ENCODE measurements at places on chromosomes 16 and 17. TPM values are rescaled to one million over a fixed set of nuclear protein-coding genes. Genes with fewer than 3 reads are reported as not detected.
A peak's percentile ranks its signal among the peaks of the same experiment; 100 is the strongest.

Gene TBC1D3G
- total RNA-seq = not detected

Gene PLA2G10
- total RNA-seq = not detected

Gene TPSG1
- total RNA-seq = not detected

Gene ATP2C2
- 6.1 TPM for total RNA-seq

Gene HS3ST3B1
- 1.6 TPM for total RNA-seq

Gene ACSM5
- total RNA-seq = under 0.01 TPM

Gene KRTAP9-2
- not detected for total RNA-seq

DNA sequence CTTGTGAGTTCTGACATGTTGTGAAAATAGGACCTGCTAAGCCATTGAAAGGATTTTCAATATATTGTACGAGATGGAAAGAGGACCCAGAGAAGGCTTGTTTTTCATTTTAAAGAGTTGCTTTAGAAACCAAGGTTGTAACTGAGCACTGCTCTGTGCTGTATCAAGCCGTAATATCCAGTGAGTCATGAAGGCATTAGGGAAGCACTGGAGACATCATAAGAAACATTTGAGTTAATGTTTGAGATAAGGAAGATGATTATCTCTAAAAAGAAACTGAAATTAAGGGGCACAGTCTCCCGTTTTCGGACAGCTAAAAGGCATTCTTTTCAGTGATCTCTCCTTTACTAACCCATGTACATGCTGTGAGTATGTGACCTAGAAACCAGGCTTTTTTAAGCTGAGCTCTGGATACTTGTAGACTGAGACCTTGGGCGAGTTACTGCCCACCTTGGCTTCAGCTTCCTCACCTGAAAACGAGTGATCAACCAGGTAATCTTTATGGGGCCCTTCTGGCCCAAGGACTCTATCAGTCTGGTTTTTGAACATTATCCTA, 149.2 kb upstream of the TBX2 start:
- DNase-seq = no peak

GRCh38 chr17:57735230-57735629, 9.9 kb downstream of the CCDC182 start:
- no peak for DNase-seq

- DNase-seq = no peak
These were observed 29.0 kb downstream of the CDK5R1 start for GRCh38 chr17:32515677-32516383.

GRCh38 chr16:66334853-66335574, 31.5 kb upstream of the CDH5 start:
- DNase-seq = no peak

- no peak for DNase-seq
These were observed 458.4 kb downstream of the SHISA9 start for GRCh38 chr16:13359835-13360234.

- peak; percentile 52 for DNase-seq
These were observed 400 bp downstream of the HCFC1R1 start for GRCh38 chr16:3023415-3023668.

GRCh38 chr17:38628441-38628840, 22.7 kb upstream of the SRCIN1 start:
- DNase-seq = no peak

GRCh38 chr17:43703630-43704029, 41.9 kb upstream of the MEOX1 start:
- DNase-seq = no peak

- no peak for DNase-seq
These were observed 32.6 kb downstream of the KIFC3 start for GRCh38 chr16:57769541-57770145.

GRCh38 chr17:62680541-62681052, 53.1 kb downstream of the MRC2 start:
- DNase-seq = no peak

DNA sequence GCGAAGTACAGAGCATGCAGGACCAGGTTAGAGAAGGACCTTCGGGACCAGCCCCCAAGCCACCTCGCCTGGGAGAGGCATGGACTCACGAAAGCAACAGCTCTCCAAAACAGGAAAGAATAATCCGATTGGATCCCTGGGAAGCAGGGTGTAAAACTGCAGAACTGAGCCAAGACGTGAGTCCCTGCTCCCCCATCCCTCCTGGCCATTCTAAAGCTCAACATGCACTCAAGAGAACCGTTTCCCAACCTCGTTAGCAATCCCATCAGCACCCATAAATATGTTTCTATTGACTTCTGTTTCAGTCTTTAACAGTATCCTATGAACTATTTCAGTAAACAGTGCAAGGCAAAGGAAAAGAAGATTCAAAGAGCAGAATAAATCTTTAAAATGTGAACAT, 167.0 kb downstream of the COPRS start:
- no peak for DNase-seq

DNA sequence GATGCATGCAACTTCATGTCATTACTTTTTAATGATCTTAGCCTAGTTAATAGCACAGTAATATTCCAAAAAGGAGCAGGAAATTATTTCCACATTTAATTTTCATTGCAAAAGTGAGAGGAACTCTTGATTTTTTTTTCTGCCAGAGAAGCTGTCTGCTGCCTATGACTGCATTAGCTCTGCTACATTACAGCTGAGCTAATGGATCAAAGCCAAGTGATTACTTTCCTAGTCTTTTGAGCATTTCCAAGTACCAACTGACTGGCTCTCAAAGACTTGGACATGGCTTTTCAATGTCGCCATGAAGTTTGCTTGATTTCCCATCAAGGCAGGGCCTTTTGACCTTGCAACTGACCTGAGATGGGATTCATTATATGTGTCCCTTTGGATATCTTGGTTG, 356.6 kb upstream of the XYLT1 start:
- DNase-seq = no peak

- DNase-seq = no peak
These were observed 14.7 kb upstream of the PABPN1L start for GRCh38 chr16:88881007-88881615.

- no peak for DNase-seq
These were observed 7.7 kb downstream of the BAIAP2 start for GRCh38 chr17:81042606-81043005.

GRCh38 chr17:1091900-1092299, 87.9 kb downstream of the ABR start:
- DNase-seq = no peak

GRCh38 chr16:54633943-54634362, 296.7 kb upstream of the IRX5 start:
- DNase-seq = no peak

GRCh38 chr17:82222816-82223215, 6.0 kb upstream of the SLC16A3 start:
- no peak for DNase-seq

DNA sequence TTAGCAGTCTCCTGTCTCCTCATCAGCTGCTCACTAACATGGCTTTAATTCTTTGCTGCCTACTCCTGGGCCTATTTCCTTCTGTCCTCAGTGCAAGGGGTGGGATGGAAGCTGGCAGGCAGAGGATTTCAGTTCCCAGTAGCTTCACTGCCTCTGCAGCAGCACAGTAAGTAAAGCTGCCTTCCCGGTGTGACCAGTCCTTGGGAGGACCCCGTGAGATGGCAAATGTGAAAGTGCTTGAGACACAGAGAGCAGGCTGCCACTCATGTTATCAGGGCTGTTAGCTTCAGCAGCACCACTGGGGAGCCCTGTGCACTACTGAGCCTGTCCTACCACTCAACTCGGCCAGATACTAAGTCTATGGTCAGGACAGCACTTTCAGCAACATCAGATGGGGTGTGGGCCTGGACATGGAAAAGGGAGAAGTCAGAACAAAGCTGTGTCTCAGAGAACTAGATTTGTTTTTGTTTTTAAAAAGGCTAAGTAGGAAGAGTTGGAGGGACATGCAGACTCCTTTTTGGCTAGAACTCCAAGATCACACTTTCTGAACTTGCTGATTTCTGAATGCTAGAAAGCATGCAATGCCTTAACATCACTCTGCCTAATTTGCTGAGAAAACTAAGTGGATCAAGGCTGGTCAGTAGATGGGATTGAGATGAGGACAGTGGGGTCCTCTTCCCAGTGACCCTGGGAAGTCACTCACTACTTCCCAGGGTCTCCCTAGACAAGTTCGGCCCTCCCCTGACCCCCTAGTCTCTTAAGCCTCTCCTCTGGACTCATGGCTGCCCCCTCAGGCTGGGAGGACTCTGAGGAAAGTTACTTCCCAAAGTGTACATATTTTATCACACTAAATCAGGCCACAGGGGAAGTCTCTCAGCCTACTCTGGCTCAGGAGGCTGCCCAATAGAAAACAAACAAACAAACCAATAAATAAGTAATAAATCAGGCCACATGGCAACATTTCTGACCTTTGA, 1.1 kb downstream of the ACSF2 start:
- peak; percentile 34 for DNase-seq

DNA sequence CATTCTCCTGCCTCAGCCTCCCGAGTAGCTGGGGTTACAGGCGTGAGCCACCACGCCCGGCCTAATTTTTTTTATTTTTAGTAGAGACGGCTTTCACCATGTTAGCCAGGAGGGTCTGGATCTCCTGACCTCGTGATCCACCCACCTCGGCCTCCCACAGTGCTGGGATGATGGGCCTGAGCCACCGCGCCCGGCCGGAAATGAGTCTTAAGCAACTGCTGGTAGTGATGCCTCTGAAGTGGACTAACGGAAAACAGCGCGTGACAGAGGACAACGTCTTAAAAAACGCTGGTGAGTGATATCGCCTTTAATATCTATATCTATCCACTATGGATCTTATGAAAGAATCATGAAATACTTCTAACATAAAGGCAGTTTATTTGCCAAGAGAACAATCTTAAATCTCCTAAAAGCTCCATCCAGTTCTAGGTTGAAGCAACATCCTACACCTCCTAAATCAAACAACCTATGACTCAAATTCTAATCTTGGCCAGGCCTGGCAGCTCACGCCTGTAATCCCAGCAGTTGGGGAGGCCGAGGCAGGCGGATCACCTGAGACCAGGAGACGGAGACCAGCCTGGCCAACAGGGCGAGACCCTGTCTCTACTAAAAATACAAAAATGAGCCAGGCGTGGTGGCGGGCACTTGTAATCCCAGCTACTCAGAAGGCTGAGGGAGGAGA, 69.8 kb downstream of the NXN start:
- no peak for DNase-seq

GRCh38 chr17:60565233-60565632, 34.8 kb upstream of the PPM1D start:
- no peak for DNase-seq

DNA sequence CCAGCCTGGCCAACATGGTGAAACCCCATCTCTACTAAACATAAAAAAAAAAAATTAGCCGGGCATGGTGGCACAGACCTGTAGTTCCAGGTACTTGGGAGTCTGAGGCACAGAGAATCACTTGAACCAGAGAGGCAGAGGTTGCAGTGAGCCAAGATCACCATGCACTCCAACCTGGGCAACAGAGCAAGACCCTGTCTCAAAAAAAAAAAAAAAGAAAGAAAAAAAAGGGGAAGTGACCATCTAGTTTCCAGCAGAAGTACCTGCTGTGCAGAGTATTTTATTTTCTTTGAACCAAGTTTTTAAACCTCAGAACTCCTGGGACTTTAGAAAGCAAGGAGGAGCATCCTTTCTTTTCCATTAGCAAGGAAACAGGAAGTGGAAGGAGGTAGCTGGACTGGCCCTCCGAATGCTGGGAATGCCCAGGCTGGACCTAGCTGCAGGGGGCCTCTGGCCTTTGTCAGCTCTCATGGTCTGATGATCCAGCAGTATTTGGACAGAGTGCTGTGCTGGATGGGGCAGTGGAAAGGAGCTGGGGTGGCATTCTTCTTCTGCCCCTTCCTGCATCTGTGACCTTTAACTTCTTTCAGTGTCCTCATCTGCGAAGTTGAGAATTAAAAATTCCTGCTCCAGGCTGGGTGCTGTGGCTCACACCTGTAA, 6.6 kb downstream of the GID4 start:
- DNase-seq = no peak

- no peak for DNase-seq
These were observed 245.6 kb upstream of the RBFOX1 start for GRCh38 chr16:7086822-7087616.

GRCh38 chr16:14462811-14463210, 167.2 kb downstream of the PARN start:
- DNase-seq = no peak

GRCh38 chr16:87484487-87485331, 8.1 kb downstream of the ZCCHC14 start:
- no peak for DNase-seq

DNA sequence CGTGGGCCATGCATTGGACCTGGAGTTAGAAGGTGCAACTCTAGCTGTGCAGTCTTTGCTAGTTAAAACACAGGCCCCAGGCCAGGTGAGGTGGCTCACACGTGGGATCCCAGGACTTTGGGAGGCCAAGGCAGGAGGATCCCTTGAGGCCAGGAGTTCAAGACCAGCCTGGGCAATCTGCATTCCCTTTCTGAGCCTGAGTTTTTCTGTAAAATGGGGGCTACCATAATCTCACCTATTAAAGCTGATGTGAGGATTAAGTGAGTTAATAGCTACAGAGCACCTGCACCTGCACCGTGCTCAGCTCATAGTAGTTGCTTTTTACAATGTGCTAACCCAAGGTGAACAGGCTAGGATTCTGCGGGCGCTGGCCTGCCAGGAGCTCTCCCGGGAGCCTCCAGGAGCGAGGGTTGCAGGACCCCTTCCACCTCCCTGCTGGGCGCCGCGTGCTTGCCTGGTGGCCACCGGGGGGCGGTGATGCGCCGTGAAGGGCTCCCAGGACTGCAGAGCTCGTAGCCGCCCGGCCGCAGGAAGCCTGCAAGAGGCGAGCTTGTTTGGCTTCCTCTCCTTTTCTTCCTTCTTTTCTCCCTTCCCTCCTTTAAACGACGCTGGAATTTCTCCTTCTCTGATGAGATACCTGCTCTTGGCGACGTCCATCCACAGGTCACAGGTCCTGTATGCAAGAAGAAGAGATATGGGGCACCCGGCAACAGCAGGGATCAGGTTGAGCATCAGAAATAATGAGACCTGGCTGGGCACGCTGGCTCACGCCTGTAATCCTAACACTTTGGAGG, 51.3 kb downstream of the ZFP90 start:
- DNase-seq = no peak

- no peak for DNase-seq
These were observed 64.5 kb upstream of the MED9 start for GRCh38 chr17:17412326-17412725.

DNA sequence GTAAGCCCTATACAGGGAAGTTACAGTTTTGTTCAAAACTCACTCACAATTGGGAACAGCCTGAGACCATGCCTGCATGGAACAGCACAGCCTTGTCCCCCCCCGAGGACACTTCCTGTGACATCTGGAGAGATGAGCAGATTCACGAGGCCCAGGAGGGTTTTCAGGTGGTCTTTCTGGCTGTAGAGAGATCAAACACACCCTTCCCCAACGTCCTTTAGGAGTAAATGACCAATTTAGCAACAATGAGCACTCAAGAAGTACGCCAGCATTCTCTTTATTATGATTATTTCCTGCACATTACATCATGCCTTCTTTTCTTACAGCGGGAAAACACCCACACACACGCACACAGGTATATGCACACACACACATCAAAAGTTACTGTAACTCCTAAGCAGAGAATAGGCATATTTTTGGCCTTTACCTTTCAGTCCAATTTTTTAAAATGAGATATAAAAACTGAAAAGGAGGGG, 39.0 kb downstream of the ADCY9 start:
- DNase-seq = no peak

- DNase-seq = no peak
These were observed 3.2 kb downstream of the ACSF3 start for GRCh38 chr16:89096768-89097391.
